Activated T-cell treated with anti-CD3 and anti-CD28 coated beads, Interleukin-2, amount 50 U/mL, for 24 hours (primary cell): ENCODE measurements at places on chromosomes 5 and 9.

DNA sequence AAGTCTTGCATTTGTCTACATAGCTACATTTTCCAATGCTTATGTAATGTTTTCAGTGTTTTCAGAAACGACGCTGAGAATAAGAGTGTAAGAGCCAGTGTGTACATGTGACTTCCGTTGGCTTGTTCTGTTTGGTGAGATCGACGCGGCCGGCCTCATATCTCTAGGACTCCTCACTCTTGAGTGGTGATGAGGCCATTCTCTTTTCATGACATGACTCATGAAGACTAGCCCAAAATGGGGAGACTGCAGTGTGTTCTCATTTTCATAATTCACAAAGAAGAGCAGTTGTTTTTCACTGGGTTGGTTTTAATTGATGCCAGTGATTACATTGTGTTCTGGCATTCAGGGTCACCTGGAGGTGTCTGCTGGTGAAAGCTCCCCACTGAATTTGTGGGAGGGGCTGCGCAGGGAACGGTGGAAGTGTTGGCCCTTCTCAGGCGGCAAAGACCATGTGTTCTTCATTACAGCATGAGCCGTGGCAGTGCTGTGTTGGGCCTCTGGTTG is 131.5 kb upstream of the OTULINL start:
- no peak for DNase-seq

DNA sequence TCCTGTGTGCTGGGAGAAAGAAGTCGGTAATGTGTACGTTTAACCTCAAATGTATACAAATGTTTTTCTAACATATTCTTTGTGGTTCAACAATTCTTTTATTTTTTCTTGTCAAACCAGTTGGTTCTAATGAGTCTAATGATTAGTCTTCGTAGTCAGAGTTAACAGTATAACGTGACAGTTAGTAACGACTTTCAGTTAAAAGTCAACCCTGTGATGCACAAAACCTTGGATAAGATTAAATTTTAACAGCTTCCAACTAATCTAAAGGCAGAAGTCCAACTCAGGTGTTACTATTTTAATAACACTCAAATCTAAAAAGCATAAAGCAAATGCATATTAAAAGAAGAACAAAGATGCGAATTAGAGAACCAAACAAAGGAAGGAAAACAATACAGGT is 47.0 kb downstream of the SEMA6A start:
- DNase-seq: no peak

DNA sequence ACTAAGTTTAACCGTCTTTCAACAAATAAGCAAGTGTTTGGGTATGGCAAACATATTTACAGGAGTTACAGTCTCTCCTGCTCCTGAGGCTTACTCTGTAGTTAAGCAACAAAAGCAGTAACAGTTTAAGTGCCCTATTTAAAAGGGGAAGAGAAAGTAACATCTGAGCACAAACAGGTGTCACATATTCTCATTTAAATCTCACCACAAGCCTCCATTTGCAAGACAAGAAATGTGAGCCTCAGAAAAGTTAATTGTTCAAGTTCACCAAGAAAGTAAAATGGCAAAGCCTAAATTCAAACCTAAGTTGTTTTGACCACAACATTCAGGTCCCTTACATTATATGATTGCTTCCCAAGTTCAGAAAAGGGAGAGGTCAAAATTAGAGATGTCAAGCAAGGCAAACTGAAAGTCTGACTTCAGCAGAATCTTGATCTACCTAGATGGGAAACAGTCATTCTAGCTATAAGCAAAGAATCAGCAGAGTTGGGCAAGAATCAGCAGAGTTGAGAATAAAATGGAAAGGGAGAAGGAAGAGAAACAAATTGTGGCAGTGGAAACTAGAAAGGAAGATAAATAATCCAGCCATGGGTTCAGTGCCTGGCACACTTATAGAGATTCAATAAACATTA is 93.4 kb downstream of the STRBP start:
- DNase-seq: no peak

- no peak for DNase-seq
Observed at GRCh38 chr5:139668924-139669661, 20.9 kb downstream of the CXXC5 start.

- DNase-seq: no peak
Observed at GRCh38 chr5:15452030-15452429, 48.0 kb upstream of the FBXL7 start.

- DNase-seq: no peak
Observed at GRCh38 chr9:134378901-134379338, 52.7 kb downstream of the RXRA start.

DNA sequence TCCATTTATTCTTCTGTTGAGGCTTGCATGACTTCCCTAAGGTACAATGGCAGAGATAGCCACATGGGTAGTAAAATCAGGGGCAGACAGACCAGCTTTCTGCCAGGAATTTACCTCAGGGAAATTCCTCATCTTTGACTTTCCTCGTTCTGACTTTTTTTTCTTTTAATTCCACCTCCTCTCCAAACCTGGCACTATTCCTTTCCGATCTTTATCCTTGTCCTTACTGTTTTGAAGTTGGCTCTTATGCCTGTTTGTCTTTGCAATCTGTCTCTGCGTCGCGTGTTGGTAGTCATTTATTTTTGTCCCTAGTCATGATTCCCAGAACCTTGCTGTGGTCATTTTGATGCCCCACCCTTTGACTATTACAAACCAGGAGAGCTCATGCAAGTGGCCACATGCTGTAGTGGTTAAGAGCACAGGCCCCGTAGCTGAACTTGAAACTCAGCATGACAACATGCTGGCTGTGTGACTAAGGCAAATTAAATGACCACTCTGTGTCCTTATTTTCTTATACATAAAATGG is 19.0 kb downstream of the TMC1 start:
- DNase-seq: no peak

GRCh38 chr9:1473956-1474634 is 423.9 kb downstream of the DMRT2 start:
- DNase-seq: no peak

DNA sequence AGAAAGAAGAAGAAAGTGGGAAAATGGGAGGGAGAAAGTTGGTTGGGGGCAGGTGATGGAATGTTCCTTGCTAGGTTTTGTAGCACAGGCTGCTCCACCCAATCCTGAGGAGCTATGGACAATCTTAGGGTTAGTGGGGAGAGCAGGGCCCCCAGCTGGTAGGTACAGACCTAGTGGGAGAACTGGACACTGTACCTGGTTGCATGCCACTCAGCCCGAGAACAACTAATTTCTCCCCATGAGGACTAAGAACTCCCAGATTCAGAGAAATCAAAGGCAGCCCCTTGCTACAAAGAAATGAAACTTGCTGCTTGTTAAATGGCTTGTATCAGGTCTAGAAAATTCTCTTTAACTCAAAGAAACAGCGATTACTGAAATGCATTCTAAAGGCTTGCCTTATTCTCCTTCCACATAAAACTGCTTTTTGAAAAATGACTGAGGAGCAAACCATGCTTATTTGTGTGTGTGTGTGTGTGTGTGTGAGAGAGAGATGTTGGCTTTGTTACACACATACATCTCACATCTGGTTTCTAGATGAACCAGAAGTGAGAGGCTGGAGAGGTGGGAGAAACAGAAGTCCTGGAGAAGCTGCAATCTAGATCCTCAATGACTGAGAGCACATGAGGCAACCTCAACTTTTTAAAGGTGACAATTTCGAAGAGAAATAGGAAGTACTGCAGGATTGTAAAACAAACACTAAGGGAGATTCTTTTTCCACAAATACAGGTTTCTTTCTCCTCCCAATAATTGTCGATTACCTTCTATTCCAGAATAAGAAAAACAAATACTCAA is 28.9 kb downstream of the FYB1 start:
- DNase-seq: no peak
